Peyer's patch (tissue), 4 donors: ENCODE measurements at places on chromosomes 3 and 15. TPM values are rescaled to one million over a fixed set of nuclear protein-coding genes. Genes with fewer than 3 reads are reported as not detected.

GRCh38 chr3:95731753-95732152, 1082.6 kb upstream of the EPHA6 start:
- no peak for DNase-seq
- H3K4me3 ChIP-seq, result no peak overlapping the region
- no peaks in the 10 kb centered on the region for H3K4me1 ChIP-seq
- H3K27me3 ChIP-seq, result no peaks in the 10 kb centered on the region
- no peaks in the 10 kb centered on the region for H3K36me3 ChIP-seq
- no peak overlapping the region for H3K27ac ChIP-seq

DNA sequence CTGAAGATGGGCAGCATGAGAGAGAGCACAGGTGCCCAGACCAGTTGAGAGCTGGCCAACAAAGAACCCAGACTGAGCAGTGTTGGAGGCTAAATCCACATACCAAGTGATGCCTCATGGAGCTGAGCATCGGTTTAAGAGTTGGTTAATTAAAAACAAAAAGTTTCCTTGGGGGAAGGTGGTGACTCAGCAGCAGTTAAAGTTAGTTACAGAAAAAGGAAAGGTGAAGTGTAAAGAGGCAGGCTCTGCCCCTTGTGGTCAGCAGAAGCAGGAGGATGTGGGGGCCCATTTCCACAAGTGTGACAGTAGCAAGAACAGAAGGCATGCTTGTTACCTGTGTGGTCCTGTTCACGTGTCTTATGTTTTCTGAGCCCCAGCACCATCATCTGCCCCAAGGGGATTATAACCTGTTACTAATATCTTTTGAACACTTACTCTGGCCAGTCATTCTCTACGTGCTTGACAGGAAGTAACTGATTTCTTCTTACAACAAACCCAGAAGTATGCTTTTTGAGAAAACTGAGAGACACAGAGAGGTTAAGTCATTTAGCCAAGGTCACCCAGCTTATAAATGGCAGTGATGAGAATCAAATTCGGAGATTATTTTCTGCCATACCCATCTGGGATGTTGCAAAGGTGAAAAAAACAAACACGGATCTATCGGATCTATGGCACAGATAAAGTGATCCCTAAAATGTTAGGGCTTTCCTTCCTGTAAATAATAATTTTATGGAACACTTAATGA, 91.0 kb downstream of the EPHB1 start:
- no peaks in the 10 kb centered on the region for H3K36me3 ChIP-seq
- H3K27ac ChIP-seq, result no peak overlapping the region
- no peak for DNase-seq
- no peaks in the 10 kb centered on the region for H3K4me1 ChIP-seq

DNA sequence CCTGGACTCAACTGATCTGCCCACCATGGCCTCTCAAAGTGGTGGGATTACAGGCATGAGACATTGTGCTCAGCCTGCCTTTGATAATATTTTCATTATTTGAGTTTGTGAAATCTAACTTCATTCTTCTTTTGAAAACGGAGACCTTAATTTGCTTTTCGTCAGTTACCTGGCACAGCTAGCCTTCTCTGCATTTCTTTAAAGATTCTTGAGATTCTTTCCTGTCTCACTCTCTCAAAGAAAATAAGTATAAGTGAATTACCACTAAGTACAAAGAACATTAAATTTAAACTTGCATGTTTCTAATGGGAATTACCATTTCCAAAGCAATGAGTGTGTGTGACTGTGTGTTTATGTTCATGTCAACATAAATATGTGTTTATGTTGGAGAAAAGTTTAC, 187.9 kb downstream of the NFKBIZ start:
- H3K27ac ChIP-seq, result no peak overlapping the region
- H3K27me3 ChIP-seq, result no peaks in the 10 kb centered on the region
- no peak overlapping the region for H3K4me3 ChIP-seq

DNA sequence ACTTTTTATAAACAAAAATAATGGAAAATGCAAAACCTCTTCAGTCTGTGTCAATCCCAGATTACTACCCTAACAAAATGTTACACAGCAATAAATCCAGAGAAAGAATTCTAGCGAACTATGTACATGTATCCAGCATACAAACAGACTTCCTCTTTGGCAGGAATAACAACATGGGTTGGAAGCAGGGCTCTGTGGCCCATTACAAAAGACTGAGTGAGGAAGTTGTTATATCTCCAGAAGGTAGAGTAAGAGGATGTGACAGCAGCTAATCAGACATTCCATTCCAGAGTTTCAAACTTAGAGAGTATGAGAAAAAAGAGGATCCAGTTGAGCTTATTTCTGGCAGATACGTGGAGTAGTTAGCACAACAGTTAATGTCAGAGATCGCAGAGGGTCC, 294.0 kb upstream of the PLSCR5 start:
- H3K4me3 ChIP-seq, result no peak overlapping the region
- no peak for DNase-seq
- no peaks in the 10 kb centered on the region for H3K4me1 ChIP-seq
- H3K36me3 ChIP-seq, result no peaks in the 10 kb centered on the region
- no peaks in the 10 kb centered on the region for H3K27me3 ChIP-seq

- H3K4me1 ChIP-seq, result no peaks in the 10 kb centered on the region
- no peaks in the 10 kb centered on the region for H3K27me3 ChIP-seq
- no peaks in the 10 kb centered on the region for H3K36me3 ChIP-seq
- no peak overlapping the region for H3K27ac ChIP-seq
- H3K4me3 ChIP-seq, result no peak overlapping the region
Measured at GRCh38 chr15:69756440-69756839, 303.8 kb downstream of the RPLP1 start.

GRCh38 chr3:143538577-143538981, 309.7 kb downstream of the SLC9A9 start:
- H3K4me3 ChIP-seq, result no peak overlapping the region
- H3K27me3 ChIP-seq, result no peaks in the 10 kb centered on the region
- no peak overlapping the region for H3K27ac ChIP-seq
- H3K4me1 ChIP-seq, result no peaks in the 10 kb centered on the region
- DNase-seq, result no peak
- no peaks in the 10 kb centered on the region for H3K36me3 ChIP-seq

DNA sequence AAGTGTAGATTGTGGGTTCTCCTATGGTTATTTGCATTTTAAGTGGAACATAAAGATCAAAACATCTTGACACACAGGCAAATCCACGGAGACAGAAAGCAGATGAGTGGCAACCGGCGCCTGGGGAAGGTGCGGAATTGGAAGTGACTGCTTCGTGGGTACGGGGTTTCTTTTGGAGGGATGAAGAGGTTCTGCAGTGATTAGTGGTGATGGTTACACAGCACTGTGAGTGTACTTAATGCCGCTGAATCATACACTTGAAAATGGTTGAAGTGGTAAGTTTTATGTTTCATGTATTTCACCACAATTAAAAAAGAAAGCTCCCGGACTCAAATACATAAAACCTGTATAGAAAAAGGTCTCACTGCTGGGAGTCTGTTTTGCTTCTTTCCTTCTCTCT, 18.5 kb upstream of the VPS33B start:
- no peaks in the 10 kb centered on the region for H3K27me3 ChIP-seq
- no peaks in the 10 kb centered on the region for H3K36me3 ChIP-seq
- DNase-seq, result no peak
- H3K27ac ChIP-seq, result no peak overlapping the region
- no peaks in the 10 kb centered on the region for H3K4me1 ChIP-seq
- no peak overlapping the region for H3K4me3 ChIP-seq

DNA sequence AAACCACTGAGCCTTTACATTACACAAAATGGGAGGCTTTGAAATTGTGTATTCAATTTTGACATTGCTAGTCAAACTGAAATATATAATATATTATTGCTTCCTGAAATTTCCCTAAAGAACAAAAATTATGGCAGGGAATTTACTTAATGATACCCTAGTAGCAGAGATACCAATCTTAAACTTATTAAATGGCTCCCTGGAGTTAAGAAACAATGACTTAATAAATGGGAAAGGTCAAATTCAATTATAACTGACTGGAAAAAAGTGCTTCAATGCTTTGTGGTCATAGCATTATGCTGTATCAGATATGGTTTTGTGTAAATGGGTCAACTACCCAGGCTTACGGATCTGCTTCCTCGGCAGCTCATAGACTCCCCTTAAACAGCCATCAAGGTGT, 244.1 kb downstream of the CNTN3 start:
- no peak overlapping the region for H3K27ac ChIP-seq
- no peaks in the 10 kb centered on the region for H3K4me1 ChIP-seq
- H3K36me3 ChIP-seq, result no peaks in the 10 kb centered on the region
- H3K27me3 ChIP-seq, result no peaks in the 10 kb centered on the region

DNA sequence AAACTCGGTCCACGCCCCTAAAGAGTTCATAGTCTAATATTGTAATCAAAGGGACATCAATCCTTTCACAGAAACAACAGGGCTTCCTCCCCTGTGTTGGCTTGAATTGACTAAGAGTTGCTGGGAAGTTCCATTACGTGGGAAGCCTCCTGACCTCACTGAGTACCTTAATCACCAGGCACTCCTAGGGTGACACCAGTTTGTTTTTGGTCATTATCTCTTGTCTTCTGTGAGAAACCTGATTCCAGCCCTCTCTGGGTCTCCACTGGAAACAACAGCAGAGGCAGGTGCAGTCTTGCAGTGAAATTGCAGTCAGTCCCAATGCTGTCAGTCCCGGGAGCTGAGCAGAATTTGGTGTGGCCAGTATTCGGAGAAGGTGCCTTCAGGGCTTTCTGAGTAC, 55.4 kb downstream of the BOC start:
- no peak overlapping the region for H3K27ac ChIP-seq
- H3K27me3 ChIP-seq, result no peaks in the 10 kb centered on the region
- DNase-seq, result no peak
- H3K4me3 ChIP-seq, result no peak overlapping the region
- no peaks in the 10 kb centered on the region for H3K36me3 ChIP-seq

DNA sequence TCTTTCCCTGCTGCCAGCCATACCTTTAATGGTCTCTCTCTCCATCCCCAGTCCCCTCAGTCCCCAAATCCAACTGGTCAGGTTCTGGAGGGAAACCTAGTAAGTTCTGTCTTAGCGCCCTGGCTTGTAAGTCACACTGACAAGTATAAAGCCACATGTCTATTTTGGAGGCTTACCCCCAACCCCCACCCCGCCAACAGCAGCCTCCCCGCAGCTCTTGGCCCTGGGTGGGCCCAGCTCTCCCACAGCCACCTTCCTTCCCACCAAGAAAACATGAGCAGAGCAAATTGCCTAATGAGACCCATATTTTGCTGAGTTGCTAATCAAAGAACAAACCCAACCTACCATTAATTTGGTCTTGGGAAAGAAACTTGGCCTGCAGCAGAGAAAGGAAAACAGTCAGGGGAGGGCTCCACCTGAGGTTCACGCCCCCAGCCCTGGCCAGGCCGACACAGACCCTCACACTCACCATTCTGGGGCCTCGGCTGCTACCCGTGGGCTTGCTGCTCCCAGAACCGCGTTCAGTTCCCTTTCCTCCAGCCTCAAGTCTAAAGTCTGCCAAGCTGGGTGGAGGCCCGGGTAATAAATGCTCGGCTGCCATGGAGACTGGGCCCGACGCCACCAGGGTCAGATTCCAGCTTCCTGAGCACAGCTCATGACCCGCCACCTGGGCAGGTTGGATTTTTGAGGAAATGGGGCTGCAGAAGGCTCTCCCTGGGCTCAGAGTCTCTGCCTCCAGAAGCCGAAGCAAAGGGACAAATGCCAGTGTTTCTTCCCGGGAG, at the start of gene CALML4:
TSS of gene CALML4 (minus strand) at position 557 of the 782 bp plus-strand sequence. CDS start at position 472, 85 bp downstream.
- H3K36me3 ChIP-seq, result no peaks in the 10 kb centered on the region
- H3K4me1 ChIP-seq, result peaks cover 37% of the 10 kb centered on the region
- peak; percentile 93 for DNase-seq

- no peaks in the 10 kb centered on the region for H3K36me3 ChIP-seq
- no peak overlapping the region for H3K4me3 ChIP-seq
- H3K4me1 ChIP-seq, result no peaks in the 10 kb centered on the region
Measured at GRCh38 chr3:13123765-13124164, 50.5 kb upstream of the IQSEC1 start.

GRCh38 chr3:171875923-171876412, 32.8 kb downstream of the TMEM212 start:
- no peak for DNase-seq
- H3K4me1 ChIP-seq, result no peaks in the 10 kb centered on the region
- H3K27ac ChIP-seq, result no peak overlapping the region
- no peaks in the 10 kb centered on the region for H3K27me3 ChIP-seq

GRCh38 chr3:48634661-48635221, 520 bp downstream of the SLC26A6 start:
- H3K27me3 ChIP-seq, result no peaks in the 10 kb centered on the region
- H3K4me3 ChIP-seq, result peak overlapping the region; percentile 90
- peak; percentile 77 for DNase-seq
- peak overlapping the region; percentile 67 for H3K27ac ChIP-seq

DNA sequence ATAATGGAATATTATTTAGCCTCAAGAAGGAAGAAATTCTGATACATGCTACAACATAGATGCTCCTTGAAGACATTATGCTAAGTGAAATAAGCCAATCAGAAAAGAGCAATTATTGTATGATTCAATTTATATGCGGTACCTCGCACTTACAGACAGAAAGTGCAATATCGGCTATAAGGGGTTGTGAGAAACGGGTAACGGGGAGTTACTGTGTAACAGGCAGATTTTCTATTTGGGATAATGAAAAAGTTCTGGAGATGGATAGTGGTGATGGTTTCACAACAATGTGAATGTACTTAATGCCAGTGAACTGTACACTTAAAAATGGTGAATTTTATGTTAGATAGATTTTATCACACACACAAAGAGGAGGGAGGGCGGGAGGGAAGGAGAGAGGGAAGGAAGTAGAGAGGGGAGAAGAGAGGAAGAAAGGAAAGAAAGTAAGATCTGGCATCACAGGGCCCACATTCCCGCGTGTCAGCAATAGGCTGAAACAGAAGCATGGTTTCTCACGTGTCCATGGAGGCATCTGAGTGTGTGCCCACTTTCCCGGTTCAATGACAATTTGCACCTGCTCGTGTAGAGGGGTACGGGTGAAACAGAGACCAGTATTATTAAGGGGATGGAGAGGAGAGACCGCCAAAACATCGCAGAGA, 700 bp upstream of the BLM start:
- H3K27ac ChIP-seq, result peak overlapping the region; percentile 90
- no peaks in the 10 kb centered on the region for H3K27me3 ChIP-seq
- H3K4me3 ChIP-seq, result peak overlapping the region; percentile 72

DNA sequence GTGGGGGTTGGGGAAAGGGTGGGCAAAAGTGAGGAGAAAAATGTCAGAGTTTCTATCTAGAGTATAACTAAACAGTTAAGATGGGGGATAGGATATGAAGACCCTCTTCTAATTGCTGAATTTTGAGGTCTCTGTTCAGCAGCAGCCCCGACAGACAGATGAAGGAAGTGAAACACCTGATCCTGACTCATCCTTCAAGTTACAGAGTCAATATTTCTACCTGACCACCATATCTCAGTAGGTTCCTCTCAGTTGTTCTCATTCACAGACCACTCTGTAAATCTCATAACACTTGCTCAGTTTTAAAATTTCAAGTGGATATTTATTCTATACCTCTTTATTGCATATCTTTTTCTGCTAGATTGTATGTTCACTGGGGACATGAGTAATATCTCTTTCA, 69.5 kb downstream of the CCDC54 start:
- H3K4me3 ChIP-seq, result no peak overlapping the region
- H3K4me1 ChIP-seq, result no peaks in the 10 kb centered on the region
- no peaks in the 10 kb centered on the region for H3K27me3 ChIP-seq

The MAP1A gene
- 1.2 TPM for total RNA-seq

The GOLGA6L10 gene
- 0.95 TPM for total RNA-seq

The GUCA1C gene
- not detected for total RNA-seq

The OR5K2 gene
- total RNA-seq, result not detected

The SETD5 gene
- 157 TPM for total RNA-seq

The SLC9A9 gene
- total RNA-seq, result 8.7 TPM

The ABHD6 gene
- 9.1 TPM for total RNA-seq

The C3orf33 gene
- 5.8 TPM for total RNA-seq

The PLSCR5 gene
- total RNA-seq, result not detected

The TUSC7 gene
- not detected for total RNA-seq
